HS-27A (cell line): ENCODE measurements at places on chromosomes 7 and 10.

GRCh38 chr7:106678795-106679152, 17.8 kb upstream of the CCDC71L start:
- DNase-seq = no peak

GRCh38 chr7:25055520-25056220, 69.4 kb downstream of the CYCS start:
- DNase-seq = no peak

DNA sequence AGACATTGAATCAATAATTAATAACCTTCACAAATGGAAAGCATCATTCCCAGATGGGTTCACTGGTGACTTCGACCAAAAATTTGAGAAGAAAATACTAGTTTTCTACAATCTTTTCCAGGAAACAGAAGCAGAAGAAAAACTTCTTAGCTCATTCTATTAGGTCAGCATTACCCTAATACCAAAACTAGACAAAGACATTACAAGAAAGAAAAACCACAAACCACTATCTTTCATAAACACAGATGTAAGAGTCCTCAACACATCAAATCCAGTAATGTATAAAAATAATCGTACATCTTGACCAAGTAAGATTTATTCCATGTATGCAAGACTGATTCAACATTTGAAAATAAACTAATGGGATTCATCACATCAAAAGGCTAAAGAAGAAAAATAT, 64.0 kb upstream of the CDK1 start:
- DNase-seq = no peak

DNA sequence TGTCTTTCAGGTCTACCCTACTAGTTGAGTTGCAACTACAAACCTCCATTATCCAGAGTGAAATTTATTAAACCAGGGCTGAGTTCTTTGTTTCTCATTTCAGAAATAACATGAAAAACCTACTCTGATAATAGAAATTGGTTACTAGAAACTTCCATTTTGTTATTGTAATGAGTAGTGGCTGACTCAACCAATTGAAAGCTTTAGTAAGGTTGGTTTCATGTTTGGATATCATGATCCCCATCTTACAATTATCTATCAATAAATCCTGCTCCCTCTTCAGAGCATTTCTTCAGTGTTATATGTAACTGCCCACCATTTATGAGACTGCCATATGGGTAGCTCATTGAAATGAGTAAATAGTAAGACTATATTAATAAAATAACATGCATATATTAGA, 16.9 kb downstream of the MDFIC start:
- no peak for DNase-seq

- no peak for DNase-seq
These were observed 33.5 kb upstream of the SFRP5 start for GRCh38 chr10:97805096-97805884.

GRCh38 chr10:97718178-97718577, 4.6 kb downstream of the MARVELD1 start:
- DNase-seq = no peak

DNA sequence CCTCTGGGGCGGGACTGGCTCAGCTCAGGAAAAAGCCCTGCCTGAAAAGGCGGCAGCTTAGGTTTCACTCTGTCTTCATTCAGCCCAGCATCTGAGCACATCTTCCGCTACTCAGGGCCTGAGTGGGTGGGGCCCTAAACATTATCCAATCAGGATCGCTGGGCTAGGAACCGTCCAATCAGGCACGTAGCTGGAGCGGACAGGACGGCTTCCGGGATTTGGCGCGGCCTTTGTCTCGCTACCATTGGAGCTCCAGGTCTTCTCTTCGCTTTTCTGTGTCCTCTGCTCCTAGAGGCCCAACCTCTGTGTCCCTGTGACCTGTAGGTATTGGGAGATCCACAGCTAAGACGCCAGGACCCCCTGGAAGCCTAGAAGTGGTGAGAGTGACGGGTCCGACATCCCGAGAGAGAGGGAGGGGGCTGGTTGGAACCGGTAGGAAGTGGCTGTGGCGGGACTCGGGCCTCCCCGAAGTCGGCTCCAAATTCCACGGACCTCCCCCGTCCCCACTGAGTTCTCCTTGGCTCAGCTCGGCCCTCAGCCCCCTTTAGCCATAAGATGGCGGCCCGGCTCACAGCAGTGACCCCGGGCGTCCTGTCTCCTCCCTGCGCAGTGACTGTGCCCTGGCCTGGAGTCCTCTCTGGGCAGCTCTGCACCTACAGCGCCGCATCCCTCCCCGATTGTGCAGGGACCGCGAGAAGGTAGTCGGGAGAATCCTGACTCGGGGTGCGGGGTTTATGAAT, 99.1 kb downstream of the ZNF680 start:
- DNase-seq = no peak

GRCh38 chr7:25830215-25830614, 321.8 kb upstream of the NFE2L3 start:
- no peak for DNase-seq

GRCh38 chr10:5159126-5159525, 25.8 kb downstream of the AKR1C8 start:
- DNase-seq = no peak

DNA sequence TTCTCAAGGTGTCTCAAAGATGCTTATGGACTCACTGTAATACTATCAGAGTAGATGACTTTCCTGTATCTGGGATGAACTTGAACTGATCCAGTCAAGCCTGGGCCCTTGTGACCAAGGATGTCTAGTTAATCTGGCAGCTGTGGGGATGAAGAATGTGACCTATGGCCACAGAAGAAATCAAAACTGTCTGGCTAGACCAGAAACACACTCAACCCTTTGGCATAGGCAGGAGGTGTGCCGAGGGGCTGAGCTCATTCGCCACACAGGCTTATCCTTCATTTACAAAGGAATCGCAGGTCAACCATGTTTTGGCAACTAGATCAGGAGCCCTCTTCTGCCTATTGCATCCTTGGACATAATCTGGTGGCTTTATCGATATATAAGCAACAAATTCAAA, 110.6 kb downstream of the ATXN7L1 start:
- DNase-seq = no peak

DNA sequence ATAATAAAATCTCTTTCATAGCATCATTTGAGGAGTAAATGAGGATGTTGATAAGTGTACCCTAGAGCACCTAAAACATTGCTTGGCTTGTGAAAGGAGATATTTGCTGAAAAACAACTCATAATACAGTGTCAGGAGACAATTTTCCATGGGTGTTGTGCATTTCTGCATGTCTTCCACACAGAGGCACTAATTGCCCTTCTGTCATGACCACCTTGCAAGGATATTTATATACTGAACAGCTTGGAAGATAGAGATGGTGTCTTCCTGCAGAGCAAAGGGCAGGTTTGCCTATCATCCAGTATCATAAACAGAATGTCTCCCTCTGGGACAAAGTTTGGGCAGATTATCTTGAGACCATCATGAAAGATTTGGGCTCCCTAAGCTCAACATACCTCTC, 495.2 kb upstream of the LRRN3 start:
- no peak for DNase-seq

GRCh38 chr7:108265007-108265406, 134.8 kb upstream of the LAMB4 start:
- no peak for DNase-seq

- DNase-seq = no peak
These were observed 478.4 kb downstream of the ARL4A start for GRCh38 chr7:13165854-13166253.

GRCh38 chr7:96495751-96496216, 173.9 kb upstream of the SLC25A13 start:
- no peak for DNase-seq

GRCh38 chr7:65004575-65004974, 1.9 kb downstream of the ERV3-1 start:
- no peak for DNase-seq

DNA sequence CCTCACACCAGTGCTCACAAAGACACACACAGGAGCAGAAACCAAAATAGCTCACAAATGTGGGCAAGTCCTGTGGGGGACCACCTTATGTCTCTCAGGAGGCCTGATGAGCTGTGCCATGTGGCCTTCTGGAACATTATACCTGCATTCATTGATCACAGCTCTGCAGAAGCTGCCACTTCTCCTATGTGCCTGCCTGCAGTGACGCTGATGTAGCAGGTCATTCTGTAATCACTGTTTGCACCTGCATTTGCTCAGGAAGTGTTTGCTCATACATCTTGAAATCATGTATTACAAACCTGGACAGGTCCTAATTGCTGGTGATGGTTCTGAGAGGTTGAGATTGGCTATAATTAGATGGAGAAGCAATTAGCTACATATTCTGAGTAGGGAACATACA, 310.2 kb downstream of the AUTS2 start:
- DNase-seq = no peak

DNA sequence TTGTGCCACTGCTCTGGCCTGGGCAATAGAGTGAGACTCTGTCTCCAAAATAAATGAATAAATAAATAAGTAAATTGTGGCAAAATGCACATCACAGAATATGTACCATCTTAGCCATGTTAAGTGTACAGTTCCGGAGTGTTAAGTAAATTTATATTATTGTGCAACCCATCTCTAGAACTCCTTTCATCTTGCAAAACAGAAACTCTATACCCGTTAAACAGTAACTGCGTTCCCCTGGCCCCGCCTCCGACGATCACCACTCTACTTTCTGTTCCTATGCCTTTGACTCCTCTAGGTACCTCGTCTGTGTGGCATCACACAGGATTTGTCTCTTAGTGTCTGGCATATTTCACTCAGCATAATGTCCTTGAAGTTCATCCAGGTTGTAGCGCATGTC, 356.4 kb upstream of the FOXK1 start:
- no peak for DNase-seq

GRCh38 chr7:131649003-131649541, 92.6 kb upstream of the PODXL start:
- DNase-seq = no peak

- no peak for DNase-seq
These were observed 123.6 kb downstream of the ZNF248 start for GRCh38 chr10:37733822-37734221.

DNA sequence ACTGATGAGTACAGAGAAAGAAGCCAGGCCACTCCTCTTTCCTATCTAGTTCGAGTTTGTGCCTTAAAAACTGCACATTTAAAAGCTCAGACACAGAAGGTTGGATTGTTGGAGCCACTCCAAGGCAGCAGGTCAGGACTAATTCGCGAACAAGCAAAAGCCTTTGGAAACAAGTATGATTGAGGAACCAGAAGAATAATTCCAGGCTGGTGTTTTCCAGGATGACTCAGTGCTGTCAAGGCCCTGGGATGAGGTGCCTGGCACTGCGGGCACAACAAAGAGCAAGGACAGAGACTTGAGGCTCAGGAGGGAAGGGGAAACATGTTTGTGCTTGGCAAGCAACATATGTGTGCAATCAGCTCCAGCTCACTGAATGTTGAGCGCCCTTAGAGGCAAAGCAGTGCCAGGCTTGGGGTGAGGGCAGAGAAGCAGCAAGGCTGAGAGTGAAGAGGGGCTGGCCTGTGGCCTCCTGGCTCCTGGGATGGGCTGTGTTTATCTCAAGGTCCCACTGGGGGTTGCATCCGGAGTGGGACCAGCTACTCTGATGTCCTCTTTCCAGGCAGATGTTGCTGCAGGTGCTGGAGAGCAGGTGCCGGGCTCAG, 44.1 kb downstream of the VSTM4 start:
- no peak for DNase-seq

GRCh38 chr7:48660306-48660870, 264.0 kb upstream of the CDC14C start:
- DNase-seq = no peak

GRCh38 chr7:145016068-145016467, 180.2 kb upstream of the TPK1 start:
- DNase-seq = no peak

- DNase-seq = no peak
These were observed 115.2 kb downstream of the ZFAND4 start for GRCh38 chr10:45557275-45557905.

DNA sequence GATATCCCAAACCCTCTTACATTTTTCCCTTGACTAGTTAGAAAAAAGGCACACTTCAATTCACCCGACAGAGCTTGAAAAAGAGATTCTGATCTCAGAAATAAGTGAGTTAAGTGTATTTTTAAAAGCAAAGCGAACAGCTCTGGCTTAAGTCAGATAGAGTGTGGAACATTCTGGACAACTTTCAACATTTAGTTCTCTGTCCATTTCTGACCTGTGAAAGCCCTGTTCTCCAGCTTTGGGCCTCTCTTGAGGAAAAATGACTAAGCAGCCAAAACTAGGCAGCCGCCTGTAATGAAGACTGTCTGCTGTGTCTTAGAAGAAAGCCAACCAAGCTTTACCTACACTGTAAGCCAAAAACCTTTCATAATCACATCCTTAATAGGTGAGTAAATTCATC, 50.5 kb downstream of the CDK6 start:
- DNase-seq = no peak

- no peak for DNase-seq
These were observed 139.8 kb upstream of the LYZL2 start for GRCh38 chr10:30769361-30769760.

GRCh38 chr7:35253460-35253709, 515 bp downstream of the TBX20 start:
- DNase-seq = no peak

- no peak for DNase-seq
These were observed 38.8 kb downstream of the EPC1 start for GRCh38 chr10:32308027-32308603.

GRCh38 chr10:33010132-33011037, 52.4 kb upstream of the ITGB1 start:
- DNase-seq = peak; percentile 52

DNA sequence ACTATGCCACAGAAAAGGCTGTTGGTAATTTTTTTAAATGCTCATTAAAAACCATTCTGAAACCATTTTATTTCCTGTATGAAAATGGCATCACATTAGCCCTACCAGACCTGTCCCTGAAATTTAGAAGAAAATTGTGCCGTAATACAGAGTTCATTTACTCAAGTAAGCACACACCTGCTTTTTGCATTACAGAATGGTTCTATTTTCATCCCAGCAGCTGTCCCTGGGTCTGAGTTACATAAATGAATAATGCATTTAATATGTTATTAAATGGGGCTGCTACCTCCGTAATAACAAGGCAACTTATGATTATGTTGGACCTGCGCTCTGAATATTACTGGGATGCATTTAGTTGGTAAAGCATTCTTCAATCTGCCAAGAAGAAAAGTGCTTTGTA, 508.9 kb downstream of the SORCS1 start:
- no peak for DNase-seq

GRCh38 chr10:81502677-81503359, 372.2 kb upstream of the NRG3 start:
- DNase-seq = no peak

DNA sequence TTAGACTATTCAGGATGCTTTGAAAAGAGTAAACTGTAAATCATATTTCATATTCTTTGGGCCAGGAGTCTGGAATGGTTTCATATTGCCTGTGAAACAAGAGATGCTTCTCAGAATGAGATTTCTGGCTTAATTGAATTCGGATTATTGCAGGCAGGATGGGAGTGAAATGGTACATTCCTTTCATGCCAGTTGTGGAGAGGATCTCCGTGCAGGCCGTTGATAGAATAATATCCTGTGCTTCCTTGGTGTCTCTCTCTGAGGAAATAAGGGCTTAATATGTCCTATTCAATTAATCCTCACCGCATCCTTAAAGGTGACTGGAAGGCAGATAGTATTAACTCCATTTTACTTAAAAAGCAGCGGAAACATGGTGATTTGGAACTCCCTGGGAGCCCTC, 56.6 kb downstream of the CUX1 start:
- DNase-seq = no peak
